ENCODE measurements at places on chromosomes 12 and 14.

GRCh38 chr12:87107270-87107669, 851.1 kb upstream of the MGAT4C start:
- H3K36me3 ChIP-seq, result no peaks in the 10 kb centered on the region
- H3K27me3 ChIP-seq, result no peaks in the 10 kb centered on the region
- H3K27ac ChIP-seq, result no peak overlapping the region
- no peak for DNase-seq
- H3K4me3 ChIP-seq, result no peak overlapping the region
- H3K4me1 ChIP-seq, result no peaks in the 10 kb centered on the region

GRCh38 chr12:102430661-102431060, 49.7 kb downstream of the IGF1 start:
- H3K36me3 ChIP-seq, result no peaks in the 10 kb centered on the region
- no peak overlapping the region for H3K27ac ChIP-seq
- no peaks in the 10 kb centered on the region for H3K27me3 ChIP-seq
- no peak overlapping the region for H3K4me3 ChIP-seq

DNA sequence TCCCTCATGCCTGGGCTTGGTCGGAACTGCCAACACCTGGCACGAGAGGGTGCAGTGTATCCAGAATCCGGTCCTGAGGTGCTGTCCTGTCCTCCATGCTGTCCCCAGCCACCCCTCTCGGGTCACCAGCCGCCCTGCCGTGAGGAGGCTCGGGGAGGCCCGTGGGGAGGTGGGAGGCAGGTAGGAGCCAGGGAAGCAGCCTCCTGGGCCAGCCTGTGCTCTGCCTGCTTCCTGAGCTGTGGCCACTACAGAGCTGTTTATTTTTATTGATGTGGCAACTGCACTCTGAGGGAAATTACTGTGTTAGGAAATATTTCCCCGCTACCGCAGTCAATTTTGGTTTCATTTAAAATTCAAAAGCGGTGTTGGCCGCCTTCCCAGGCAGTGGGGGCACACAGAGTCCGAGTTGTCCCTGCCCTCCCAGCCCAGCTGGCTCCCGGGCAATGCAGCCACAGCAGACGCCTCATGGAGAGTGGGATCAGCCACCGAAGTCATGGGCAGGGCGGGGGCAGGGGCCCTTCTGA, 18.3 kb downstream of the NOC4L start:
- H3K4me1 ChIP-seq, result peaks cover 10% of the 10 kb centered on the region
- H3K36me3 ChIP-seq, result no peaks in the 10 kb centered on the region
- peak; percentile 61 for DNase-seq
- no peak overlapping the region for H3K4me3 ChIP-seq
- no peak overlapping the region for H3K27ac ChIP-seq

GRCh38 chr12:102484017-102484416, 3.7 kb upstream of the IGF1 start:
- no peak overlapping the region for H3K27ac ChIP-seq
- no peak overlapping the region for H3K4me3 ChIP-seq
- H3K36me3 ChIP-seq, result no peaks in the 10 kb centered on the region
- H3K27me3 ChIP-seq, result no peaks in the 10 kb centered on the region
- DNase-seq, result no peak

- no peak overlapping the region for H3K27ac ChIP-seq
- no peaks in the 10 kb centered on the region for H3K36me3 ChIP-seq
- peaks cover 9% of the 10 kb centered on the region for H3K4me1 ChIP-seq
- no peak for DNase-seq
- no peak overlapping the region for H3K4me3 ChIP-seq
Observed at GRCh38 chr12:58563621-58564020, 356.7 kb downstream of the LRIG3 start.

GRCh38 chr12:64522316-64522715, 70.4 kb downstream of the TBK1 start:
- DNase-seq, result no peak
- no peaks in the 10 kb centered on the region for H3K27me3 ChIP-seq
- H3K27ac ChIP-seq, result no peak overlapping the region
- no peaks in the 10 kb centered on the region for H3K4me1 ChIP-seq
- no peaks in the 10 kb centered on the region for H3K36me3 ChIP-seq

GRCh38 chr12:31651893-31652521, 7.5 kb upstream of the ETFBKMT start:
- H3K36me3 ChIP-seq, result no peaks in the 10 kb centered on the region
- no peak overlapping the region for H3K27ac ChIP-seq
- H3K4me1 ChIP-seq, result no peaks in the 10 kb centered on the region

- DNase-seq, result no peak
- no peaks in the 10 kb centered on the region for H3K4me1 ChIP-seq
- no peaks in the 10 kb centered on the region for H3K36me3 ChIP-seq
- no peaks in the 10 kb centered on the region for H3K27me3 ChIP-seq
- no peak overlapping the region for H3K27ac ChIP-seq
- no peak overlapping the region for H3K4me3 ChIP-seq
Observed at GRCh38 chr12:40730281-40730680, 38.0 kb downstream of the CNTN1 start.

DNA sequence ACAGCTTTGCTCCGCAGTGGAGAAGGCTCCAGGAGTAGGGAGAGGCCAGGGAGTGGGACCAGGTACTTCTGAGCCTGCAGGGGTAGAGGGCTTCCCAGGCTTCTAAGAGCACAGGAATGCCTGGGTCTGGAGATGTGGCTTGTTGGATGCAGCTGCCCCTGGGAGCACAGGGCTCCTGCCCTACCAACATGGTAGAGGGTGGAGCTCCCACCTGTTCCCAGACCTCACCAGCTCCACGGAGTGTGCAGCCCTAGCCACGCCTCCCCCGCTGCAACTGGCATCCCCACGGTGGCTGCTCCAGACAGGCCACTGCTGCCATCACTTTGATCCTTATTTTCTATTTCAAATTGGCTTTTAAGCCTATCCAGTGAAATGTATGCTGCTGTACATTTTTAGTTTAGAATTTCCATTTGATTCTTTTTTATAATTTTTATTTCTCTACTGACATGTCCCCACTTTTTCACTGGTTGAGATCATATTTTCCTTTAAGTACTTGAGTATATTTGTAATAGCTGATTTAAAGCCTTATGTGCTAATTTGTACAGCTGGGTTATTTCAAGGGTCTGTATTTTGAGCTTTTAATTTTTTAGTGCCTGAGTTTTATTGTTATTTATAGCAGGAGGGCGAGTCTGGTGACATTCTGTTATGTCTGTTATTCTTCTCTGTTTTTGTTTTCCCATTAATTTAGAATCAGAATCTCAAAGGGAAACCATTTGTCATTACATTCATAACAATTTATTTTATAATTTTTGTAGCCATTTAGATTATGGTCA, 78.0 kb downstream of the DERA start:
- H3K27ac ChIP-seq, result no peak overlapping the region
- no peaks in the 10 kb centered on the region for H3K27me3 ChIP-seq
- no peak overlapping the region for H3K4me3 ChIP-seq
- no peak for DNase-seq
- peaks cover 16% of the 10 kb centered on the region for H3K36me3 ChIP-seq

GRCh38 chr12:4958697-4959375, 49.1 kb downstream of the KCNA1 start:
- no peak for DNase-seq
- no peak overlapping the region for H3K4me3 ChIP-seq
- H3K4me1 ChIP-seq, result peaks cover 4% of the 10 kb centered on the region
- H3K27ac ChIP-seq, result no peak overlapping the region
- H3K36me3 ChIP-seq, result no peaks in the 10 kb centered on the region

GRCh38 chr12:53752621-53753020, 842 bp upstream of the CISTR start:
- no peak overlapping the region for H3K4me3 ChIP-seq
- H3K4me1 ChIP-seq, result peaks cover 24% of the 10 kb centered on the region
- no peak for DNase-seq
- no peak overlapping the region for H3K27ac ChIP-seq
- H3K36me3 ChIP-seq, result no peaks in the 10 kb centered on the region
- no peaks in the 10 kb centered on the region for H3K27me3 ChIP-seq

GRCh38 chr14:64790478-64790877, 86.3 kb downstream of the PLEKHG3 start:
- no peak overlapping the region for H3K27ac ChIP-seq
- no peaks in the 10 kb centered on the region for H3K27me3 ChIP-seq
- no peak overlapping the region for H3K4me3 ChIP-seq
- no peaks in the 10 kb centered on the region for H3K36me3 ChIP-seq
- H3K4me1 ChIP-seq, result no peaks in the 10 kb centered on the region

DNA sequence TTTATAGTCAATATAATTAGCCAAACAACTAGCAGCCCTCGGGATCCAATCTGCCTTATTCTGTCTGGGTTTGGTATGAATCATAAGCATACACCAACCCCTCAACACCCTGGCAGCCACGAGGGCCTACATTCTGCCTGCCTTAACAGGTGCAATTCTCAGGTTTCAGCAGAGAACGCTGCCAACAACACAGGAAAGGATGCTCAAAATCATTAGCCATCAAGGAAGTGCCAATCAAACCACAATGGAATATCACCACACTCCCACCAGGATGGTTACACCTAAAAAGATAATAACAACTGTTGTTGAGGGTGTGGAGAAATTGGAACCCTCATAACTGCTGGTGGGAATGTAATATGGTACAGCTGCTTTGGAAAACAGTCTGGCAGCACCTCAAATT, 122.8 kb downstream of the TTC7B start:
- peaks cover 6% of the 10 kb centered on the region for H3K4me1 ChIP-seq
- H3K4me3 ChIP-seq, result no peak overlapping the region
- no peaks in the 10 kb centered on the region for H3K36me3 ChIP-seq
- H3K27ac ChIP-seq, result no peak overlapping the region

DNA sequence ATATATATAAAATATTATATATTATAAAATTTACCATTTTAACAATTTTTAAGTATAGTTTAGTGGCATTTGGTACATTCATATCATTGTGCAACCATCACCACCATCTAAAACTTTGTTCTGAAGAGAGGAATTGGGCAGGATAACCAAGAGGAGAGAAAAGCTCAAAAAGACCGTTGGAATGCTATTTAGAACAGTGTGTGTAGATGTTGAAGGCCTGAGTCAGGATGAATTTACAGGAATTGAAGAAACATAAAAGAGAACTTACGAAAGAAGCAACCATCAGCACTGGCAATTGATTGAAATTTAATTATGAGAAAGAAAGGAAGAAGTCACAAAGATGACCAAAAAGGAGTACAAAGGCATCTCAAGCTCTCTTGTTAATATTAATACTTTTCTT, 196.9 kb upstream of the PWP1 start:
- DNase-seq, result no peak
- no peaks in the 10 kb centered on the region for H3K36me3 ChIP-seq
- no peak overlapping the region for H3K4me3 ChIP-seq
- H3K4me1 ChIP-seq, result peaks cover 85% of the 10 kb centered on the region
- no peak overlapping the region for H3K27ac ChIP-seq

GRCh38 chr14:102375119-102375518, 12.4 kb downstream of the TECPR2 start:
- H3K27ac ChIP-seq, result no peak overlapping the region
- H3K4me1 ChIP-seq, result no peaks in the 10 kb centered on the region
- H3K4me3 ChIP-seq, result no peak overlapping the region
- H3K36me3 ChIP-seq, result peaks cover 5% of the 10 kb centered on the region

DNA sequence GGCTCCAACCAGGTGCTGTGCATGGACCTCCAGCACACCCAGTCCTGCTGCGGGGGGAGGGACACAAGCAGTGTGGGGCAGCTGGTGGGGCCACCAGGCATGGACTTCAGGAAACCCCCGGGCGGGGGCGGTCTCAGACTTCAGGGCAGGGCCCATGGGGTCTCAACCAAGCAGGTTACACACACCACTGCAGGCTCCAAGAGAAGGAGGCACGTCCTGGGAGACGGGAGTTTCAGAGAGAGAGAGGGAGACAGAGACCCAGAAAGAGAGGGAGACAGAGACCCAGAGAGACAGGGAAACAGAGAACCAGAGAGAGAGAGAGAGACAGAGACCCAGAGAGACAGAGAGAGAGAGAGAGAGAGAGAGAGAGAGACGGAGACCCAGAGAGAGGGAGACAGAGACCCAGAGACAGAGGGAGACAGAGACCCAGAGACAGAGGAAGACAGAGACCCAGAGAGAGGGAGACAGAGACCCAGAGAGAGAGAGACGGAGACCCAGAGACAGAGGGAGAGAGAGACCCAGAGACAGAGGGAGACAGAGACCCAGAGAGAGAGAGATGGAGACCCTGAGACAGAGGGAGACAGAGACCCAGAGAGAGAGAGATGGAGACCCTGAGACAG, 128.9 kb downstream of the NCOR2 start:
- H3K4me1 ChIP-seq, result peaks cover 19% of the 10 kb centered on the region
- peaks cover 14% of the 10 kb centered on the region for H3K36me3 ChIP-seq
- H3K4me3 ChIP-seq, result no peak overlapping the region
- no peak for DNase-seq

DNA sequence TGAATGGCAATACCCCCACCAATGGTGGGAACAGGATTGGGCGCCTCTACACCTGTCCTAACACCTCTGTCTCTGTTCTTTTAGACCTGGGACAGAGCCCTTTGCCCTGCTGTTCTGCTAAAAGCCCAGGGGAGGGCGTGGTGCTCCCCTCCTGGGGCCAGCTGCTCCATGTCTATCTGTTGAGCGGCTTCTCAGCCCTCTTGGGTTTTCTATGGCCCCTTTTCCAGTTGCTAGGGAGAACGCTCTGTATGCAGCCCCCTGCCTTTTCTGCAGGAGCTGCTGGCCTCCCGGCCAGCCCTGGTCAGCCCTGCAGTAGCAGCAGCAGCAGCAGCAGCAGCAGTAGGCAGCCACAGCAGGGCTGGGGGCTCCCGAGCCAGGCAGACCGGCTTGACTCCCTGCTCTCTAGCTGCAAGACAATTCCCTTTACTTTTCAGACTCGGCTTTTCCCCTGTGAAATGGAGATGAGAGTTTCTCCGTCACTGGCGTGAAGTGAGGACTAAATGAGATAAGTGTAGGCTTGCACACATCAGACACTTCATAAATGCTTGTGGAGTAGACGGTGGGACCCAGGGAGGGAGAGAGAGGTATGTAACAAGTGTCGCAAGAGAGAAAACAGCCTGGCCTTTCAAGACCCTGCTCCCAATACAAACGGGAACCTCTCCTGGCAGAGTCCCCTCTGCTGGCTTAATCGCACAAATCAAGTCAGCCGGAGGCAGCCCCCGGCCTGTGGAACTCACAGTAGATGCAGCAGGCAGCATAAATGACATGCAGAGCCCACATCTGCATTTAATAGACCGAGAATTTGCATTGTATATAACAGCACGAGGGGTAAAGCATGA, 1.0 kb downstream of the RTL1 start:
- no peak for DNase-seq
- no peak overlapping the region for H3K4me3 ChIP-seq
- no peak overlapping the region for H3K27ac ChIP-seq
- H3K36me3 ChIP-seq, result no peaks in the 10 kb centered on the region
- no peaks in the 10 kb centered on the region for H3K27me3 ChIP-seq

DNA sequence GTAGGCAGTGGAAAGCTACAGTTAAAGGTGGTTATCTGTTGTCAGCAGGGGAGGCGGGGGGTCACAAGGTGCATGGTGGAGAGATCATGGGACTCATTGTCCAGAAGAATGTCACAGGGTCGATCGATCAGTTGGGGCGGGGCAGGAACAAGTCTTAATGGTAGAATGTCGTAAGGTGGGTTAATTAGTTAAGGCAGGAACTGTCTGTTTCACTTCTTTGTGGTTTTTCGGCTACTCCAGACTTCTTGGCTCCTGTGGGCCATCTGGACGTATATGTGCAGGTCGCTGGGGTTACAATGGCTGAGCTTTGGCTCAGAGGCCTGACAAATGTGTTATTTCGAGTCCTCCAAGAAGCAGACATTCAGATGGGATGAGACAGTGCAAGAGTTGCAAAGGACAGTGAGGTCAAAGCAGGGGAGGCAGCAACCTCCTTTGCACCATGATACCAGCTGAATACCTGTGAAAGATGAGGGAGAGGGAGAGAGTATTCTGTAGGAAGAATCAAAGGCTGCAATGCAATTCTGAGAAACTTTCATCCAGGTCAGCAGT, 246.9 kb upstream of the TMEM132C start:
- no peaks in the 10 kb centered on the region for H3K36me3 ChIP-seq
- no peak overlapping the region for H3K27ac ChIP-seq
- no peak overlapping the region for H3K4me3 ChIP-seq
